Hindlimb muscle (tissue), 1 donor: ENCODE measurements at places on chromosomes 13 and 19.

GRCh38 chr13:32092496-32092895, 60.9 kb downstream of the FRY start:
- DNase-seq, result peak; percentile 16

DNA sequence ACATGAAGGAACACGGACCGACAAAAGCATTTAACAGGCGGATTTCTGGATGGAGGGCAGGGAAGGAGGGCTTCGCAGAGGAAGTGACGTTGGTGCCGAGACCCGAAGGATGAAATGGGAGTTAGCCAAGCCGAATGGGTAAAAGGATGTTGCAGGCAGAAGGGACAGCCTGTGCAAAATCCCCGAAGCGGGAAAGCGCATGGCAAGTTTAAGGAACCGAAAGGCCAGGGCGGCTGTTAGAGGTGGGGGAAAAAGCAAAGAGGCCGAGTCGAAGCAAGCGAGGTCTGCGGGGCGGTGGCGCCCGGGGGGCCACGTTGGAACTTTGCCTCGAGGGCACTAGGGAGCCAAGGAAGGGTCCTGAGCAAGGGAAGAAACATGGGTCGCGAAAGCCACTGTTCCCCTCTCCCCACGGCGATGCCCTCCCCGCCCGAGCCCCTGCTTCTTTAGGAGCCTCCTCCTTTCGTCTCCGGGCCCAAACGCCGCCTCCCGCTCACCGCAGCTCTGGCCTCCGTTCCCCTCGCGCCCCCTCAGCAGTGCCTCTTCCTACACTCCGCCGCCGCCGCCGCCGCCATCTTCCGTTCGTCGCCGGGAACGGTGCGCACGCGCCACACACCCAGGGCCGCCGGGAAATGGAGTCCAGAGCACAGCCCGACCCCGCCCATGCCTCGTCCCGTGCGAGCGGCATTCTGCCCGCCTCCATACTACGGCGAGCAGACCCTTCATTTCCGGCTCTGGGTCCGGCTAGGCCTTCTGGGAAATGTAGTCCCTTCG, at the start of gene SYMPK:
Gene SYMPK, minus strand, starts transcription at position 584 of the 771 bp plus-strand sequence. CDS start 8,652 bp downstream, outside the sequence.
- peak; percentile 99 for DNase-seq

GRCh38 chr13:112575675-112576074, 12.3 kb downstream of the TUBGCP3 start:
- no peak for DNase-seq

GRCh38 chr13:72205773-72206172, 338.8 kb upstream of the DACH1 start:
- no peak for DNase-seq

- no peak for DNase-seq
Observed at GRCh38 chr13:23748109-23748990, 140.8 kb downstream of the MIPEP start.

DNA sequence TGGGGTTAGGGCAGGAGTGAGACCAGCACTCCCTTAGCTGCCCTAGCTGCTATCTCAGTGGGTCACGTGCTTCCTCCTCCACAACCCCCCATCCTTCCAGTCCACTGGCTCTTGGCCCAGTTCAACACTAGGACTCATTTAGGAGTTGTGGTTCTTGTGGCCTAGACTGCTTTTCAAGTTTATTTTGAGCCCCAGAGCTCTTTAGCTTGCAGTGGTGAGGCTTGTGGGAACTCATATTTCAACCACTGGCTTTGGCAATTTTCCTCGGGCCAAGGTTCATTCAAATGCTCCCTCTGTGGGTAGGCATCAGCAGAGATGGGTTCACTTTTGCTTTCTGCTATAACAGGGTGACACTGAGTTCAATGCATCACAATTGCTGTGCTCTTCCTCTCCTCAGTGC, 436.2 kb upstream of the SLITRK5 start:
- no peak for DNase-seq

DNA sequence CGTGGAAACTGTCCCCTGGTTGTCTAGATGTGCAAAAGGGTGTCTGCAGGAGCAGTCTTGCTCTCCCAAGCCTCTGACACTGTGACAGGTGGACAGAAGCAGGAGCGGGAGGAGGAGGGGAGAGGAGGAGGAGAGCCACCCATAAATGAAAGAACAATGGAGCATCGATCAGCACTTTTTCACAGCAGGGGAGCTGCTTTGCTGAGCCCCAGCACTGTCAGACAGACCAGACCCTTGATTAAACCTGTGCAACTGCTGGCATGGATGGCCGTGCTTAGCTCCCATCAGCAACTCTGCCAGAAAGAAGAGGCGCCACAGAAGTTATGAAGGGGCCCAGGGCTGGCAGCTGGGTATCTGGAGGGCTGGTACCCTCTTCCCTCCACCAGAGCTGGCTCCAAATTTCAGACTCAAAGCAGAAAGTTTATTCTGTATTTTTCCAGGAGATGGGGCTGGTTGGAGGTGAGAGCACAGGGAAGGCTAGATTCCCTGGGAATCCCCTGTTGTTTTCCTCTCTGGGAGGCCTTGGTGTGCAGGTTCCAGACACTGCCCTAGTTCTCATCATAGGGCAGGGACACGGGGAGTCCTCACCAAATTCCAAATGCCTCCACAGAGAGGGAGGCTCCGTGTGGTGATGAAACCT, 1192.2 kb downstream of the UQCRFS1 start:
- DNase-seq, result no peak

DNA sequence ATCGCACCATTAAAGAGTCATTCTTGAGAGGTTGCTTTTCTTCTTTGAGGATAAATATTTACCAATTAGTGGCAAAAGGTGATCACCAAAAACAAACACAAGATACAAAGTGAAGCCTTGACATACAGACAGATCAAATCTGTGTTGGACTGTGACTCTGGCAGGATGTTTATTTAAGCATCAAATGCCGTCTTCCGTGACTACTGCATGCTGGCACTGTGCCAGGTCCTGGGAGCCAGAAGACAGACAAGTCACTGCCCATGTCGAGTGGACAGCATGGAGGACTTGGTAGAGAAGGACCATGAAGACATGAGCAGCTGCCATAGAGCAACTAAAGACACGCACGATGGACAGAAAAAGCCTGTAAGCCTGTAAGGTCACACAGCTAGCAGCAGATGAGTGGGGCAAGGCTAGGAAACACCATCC, 92.8 kb upstream of the FARP1 start:
- DNase-seq, result no peak

DNA sequence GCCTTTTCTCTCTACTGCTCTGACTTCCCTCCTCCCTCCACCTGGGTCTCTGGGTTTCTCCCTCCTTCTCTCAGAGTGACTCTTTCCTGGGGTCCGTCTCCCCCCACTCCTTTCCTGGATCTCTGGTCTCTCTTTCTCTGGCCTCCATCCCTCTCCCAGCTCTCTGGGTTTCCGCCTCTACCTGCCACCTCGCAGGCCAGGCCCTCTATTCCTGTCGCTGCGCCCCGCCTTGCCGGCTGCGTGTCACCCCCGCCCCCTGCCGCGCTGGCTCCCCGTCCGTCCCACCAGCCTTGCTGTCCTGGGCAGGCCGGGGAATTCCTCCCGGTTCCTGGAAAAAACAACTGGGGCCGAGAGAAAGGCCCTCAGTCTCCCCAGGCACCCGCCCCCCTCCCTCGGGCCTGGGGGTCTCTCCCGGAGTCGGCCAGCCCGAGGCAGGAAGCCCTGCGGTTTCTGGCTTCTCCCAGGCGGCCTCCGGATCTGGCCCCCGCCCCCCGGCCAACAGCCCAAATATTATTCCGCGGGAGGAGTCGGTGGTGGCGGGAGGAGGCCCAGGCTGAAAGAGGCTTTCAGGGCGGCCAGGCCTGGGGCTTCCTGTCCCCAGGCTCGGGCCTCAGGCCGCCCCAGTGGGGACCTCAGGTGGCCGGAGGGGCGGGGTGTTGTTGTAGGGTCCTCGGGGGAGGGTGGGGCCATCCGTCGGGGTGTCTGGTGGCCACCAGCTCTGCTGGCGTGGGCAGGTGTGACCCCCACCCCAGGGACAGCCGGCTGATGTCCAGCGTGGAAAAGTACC, 9.3 kb downstream of the IRF2BP1 start:
- peak; percentile 62 for DNase-seq

GRCh38 chr13:109160357-109160756, 530.9 kb downstream of the MYO16 start:
- no peak for DNase-seq
